ENCODE measurements at places on chromosomes 11 and 22. TPM values are rescaled to one million over a fixed set of nuclear protein-coding genes. Genes with fewer than 3 reads are reported as not detected.

GRCh38 chr11:36300650-36301049 is 4.6 kb downstream of the PRR5L start:
- peak; percentile 81 for DNase-seq

DNA sequence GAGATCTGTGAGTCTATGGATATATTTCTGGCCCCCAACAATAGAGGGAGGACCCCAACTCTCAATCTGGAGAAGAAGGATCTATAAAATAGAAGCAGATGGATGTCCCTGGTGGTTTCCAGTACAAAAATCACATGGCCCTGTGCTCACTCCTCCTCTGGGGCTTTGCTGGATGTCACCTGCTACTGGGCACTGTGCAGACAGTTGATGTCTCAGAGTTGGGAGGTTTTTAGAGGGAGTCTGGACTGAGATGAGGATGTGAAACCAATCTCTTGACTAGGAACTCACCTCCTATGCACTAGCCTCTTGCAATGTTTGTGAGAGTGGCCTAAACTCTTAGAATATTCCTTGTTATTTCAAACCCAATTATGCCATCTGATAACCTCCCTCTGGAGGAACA is 107.2 kb downstream of the SCN3B start:
- DNase-seq, result no peak

Gene NLRP14
- total RNA-seq, result 0.12 TPM

Gene OR2AG2
- not detected for total RNA-seq

GRCh38 chr11:78099666-78100065 is 20.0 kb upstream of the NDUFC2 start:
- no peak for DNase-seq

- DNase-seq, result no peak
Observed at GRCh38 chr11:122042981-122043380, 73.0 kb downstream of the BLID start.

DNA sequence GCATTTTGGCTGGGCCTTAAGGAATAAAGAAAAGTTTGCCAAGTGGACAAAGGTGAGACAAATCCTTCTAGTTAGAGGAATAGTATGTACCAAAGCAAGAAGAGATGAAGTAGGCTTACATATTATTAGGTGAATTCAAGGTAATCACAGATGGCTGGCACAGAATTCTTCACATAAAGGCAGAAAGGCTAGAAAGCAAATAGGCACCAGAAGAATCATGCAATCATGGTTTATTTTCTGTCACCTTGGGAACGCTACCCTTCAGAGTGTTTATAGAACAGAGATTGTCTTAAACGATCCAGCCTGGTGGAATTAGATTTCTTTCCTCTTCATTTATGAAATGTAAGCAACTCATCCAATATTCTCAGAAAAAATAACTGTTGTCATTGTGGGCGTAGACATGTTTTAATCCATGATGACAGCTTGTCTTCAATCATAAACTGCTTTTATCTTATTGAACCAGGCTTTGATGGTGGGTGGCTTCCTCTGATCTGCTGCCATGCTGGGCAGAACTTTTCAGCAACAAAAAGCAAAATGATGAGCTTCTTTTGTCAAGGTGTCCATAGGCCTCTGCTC is 49.0 kb upstream of the CSNK2A3 start:
- DNase-seq, result no peak

Gene XKR3
- not detected for total RNA-seq

DNA sequence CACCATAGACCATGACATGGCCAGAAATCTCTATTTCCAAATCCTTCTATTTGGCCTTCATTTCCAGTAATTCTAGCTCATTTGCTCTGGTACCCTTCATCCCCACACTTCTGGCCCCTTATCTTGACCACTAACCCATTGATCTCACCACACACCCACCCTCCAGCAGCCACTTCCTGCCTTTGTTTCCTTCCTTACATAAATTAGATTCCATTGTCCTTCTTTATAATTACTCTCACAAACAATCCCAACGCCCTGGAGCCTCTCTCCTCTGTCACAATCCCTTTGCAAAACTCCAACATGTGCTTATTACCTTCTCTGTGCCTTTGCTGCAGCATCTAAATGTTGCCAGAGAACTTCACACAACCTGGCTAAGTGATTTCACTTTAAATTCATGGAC is 14.8 kb downstream of the APLNR start:
- no peak for DNase-seq

Gene CDC42BPG
- total RNA-seq, result 0.07 TPM

GRCh38 chr11:60977836-60978235 is 6.4 kb downstream of the CD6 start:
- DNase-seq, result no peak

DNA sequence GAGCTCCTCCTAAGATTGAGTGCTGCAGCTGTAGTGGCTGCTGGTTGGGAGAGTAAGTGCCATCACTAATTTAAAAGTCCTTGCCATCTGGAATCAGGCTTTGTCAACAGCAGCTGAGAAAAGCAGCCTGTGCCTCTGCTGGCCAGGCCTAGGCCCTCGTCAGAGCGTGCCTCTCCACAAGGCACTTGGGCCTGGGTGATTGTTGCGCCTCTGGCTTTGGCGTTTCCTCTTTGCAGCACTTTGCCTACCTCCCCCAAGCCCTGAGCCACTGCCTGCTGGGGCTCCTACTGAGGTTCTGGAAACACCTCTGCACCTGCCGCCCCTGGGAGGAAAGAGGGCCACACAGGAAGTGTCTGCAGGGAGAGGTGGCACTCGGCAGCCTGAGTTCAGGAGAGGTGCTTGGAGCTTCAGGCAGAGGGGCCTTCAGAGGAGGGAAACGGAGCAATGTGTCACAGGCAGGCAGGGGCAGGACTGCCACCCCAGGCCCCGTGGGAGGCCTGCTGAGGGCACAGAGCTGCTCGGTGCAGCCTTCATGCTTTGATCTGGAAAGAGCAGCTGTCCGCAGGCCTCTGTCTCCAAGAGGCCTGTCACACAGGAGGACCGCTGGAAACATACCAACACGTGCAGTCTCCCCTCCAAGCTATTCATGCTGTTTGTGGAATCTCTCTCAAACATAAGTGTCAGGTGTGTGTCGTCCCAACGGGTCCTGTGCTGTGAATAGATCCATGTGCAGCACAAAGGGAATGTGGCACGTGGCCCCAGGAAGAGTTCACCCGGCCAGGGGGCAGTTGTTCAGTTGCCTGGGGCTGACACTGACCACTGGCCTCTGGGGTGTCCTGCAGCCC is 61.5 kb upstream of the EMID1 start:
- DNase-seq, result no peak

DNA sequence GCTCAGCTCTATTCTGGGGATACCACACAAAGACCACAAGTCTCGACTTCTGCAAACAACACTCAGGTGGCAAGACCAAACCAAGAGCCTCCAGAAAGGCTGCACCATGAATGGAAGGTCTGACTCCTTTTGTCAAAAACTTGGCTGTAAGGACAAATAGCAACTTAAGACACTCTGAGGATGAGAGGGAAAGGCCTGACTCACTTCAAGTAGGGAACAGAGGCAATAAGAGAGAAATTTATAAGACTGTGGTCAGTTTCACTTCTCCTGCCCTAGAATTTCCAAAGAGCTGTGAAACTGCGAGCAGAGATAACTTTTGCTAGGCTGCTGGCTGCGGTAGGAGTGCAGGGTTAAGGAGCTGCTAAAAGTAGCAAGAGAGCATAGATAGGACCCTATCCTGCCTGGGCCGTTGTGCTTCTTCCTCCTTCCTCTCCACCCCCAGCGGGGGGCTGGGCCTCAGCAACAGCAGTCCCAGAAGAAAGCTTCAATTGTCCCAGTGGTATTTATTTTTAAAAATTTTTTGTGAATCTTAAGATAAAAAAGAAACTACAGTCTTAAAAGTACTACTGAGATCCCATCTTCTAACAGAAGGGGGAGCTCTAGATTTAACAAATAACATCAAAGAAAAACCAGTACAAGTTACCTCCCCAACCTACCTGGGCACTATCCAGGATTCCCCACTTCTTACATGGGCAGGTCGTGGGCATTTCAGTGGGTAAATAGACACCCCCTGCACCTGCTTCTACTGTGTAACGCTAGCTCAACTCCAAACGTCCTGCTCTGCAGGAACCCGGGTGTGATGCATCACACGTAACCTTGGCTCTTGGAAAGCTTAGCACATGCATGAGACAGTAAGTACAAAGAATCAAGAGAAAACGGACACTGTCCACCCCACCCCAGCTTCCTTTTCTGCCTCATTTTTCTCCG is 66.4 kb downstream of the SGSM3 start:
- DNase-seq, result no peak

All from MG63 (cell line).